ENCODE measurements at places on chromosomes 1 and 21.

DNA sequence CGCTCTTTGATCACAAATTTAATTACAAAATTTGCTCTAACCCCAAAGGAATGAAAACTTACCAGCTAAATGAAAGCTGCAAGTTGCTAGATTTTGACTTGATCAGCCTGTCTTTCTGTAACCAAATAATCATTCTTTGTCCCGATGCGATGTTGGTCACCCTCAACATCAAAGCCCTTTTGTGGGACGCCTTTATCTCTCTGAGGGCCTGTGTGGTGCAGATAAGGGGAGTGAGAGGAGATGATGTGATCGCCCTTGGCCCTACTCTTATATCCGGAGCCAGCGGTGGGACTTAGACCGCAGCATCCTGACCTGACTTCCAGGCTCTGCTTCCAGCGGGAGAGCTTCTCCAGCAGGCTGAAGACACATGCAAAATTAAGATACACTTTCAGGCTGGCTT is 19.3 kb upstream of the UMODL1 start:
- DNase-seq, result no peak

DNA sequence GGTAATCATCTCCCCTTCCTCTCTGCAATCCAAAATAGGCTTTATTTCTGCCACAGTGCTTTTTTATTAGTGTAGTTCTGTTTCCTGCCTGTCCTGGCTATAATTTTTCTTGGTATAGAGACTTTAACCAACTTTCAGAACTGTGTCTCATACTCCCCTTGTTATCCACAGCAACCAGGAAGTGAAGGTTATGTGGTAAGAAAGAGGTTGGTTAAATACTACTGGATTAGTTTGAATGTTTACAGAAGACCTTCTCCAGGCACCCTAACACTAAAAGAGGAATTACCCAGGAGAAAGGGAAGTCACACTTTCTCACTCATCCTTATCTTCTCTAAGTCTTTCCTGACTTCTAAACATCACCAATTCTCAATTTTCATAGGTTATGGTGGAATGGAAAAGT is 17.8 kb upstream of the TNFSF4 start:
- DNase-seq, result no peak

DNA sequence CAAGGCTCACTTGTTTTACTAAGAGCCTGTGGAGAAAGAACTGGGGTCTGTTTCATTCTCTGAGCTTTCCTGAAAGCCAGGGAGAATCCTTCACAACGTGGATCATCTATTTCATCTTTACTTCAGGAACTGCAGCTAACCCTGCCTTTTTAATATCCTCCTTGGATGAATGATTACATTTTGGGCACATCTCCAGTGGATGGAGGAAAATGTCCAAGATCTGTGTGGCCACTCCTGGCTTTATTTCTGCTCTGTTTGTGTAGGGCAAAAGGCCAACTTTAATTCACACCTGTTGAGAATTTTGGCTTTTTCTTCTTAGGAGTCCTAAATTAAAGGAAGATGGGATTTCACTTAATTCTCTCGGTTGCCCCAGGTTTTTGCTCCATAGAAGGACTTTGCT is 69.5 kb upstream of the CACNA1E start:
- DNase-seq, result no peak

GRCh38 chr1:75673885-75674284 is 50.6 kb upstream of the ACADM start:
- DNase-seq, result no peak

- DNase-seq, result no peak
Observed at GRCh38 chr1:119731741-119732430, 20.2 kb downstream of the PHGDH start.

DNA sequence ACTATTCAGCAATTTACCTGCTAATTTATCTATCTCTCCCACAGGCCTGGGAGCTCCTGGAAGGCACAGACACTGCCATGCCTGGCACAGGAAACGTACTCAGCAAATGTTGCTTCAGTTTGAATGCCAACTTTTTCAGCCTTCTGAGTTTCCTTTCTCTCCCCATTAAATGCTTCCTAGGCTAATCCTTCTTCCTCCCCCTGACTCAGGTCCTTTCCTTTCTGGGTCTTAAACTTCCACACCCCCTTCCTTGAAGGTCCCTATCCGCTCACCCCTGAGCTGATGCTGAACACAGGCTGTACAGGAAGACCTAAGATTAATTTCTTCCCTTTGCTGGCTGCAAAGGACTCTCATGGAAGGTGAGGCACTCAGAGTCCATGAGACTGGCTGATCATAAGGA is 40.3 kb upstream of the ECE1 start:
- no peak for DNase-seq

DNA sequence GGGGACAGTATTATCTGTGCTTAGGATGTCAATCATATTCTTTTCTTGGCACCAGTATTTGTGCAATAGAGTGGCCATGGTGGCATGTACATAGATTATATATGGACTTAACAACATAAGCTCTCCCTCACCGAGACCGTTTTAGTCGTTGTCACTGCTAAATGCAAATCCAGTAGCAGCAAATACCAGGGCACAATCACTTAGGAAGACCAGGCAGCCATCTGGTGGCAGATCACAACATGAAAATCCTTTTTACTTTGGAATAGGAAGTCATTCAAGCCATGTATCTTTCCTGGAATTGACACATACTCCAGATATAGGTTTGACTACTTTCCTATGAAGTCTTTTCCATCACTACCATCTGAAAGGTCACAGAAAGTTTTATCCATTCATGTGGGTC is 53.2 kb upstream of the C1orf87 start:
- no peak for DNase-seq

DNA sequence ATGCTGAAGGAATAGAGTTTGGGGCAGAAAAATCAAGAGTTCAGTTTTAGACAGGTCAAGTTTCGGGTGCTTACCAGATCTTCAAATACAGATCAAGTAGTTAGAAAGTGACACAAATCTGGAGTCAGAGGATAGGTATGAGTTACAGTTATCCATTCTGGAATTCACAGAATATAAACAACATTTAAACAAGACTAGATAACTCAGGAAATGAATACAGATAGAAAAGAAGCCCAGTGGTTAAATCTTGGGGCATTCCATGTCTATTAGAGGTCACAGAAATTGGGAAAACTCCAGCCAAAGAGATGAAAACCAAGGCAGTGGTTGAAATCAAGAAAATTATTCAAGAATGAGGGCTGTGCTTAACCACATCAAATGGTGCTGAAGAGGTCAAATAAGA is 187.0 kb upstream of the HP1BP3 start:
- DNase-seq, result no peak

- DNase-seq, result no peak
Observed at GRCh38 chr21:27220416-27220815, 253.5 kb upstream of the ADAMTS5 start.

- DNase-seq, result no peak
Observed at GRCh38 chr1:228007049-228007800, 427 bp downstream of the WNT3A start.

- DNase-seq, result no peak
Observed at GRCh38 chr1:57492586-57493226, 68.8 kb upstream of the DAB1 start.

GRCh38 chr1:28129150-28129549 is 40.7 kb upstream of the EYA3 start:
- DNase-seq, result no peak

DNA sequence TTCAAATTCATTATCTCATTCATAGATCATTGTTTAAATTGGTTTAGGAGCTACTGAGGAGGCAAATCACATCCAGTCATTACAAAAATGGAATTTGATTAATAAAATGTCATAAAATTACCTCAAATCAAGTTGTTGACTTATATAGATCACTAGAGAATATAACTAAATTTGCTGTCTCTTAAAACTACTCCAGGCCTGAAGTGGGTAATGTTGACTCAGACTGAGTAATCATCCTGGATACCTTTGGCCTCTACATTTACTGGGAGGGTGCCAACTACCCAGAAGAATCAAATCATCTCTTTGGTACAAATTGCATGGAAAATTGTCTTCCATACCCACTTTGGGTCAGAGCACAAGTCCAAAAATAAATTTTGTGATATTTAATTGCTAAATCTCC is 191.2 kb upstream of the GREM2 start:
- DNase-seq, result no peak

DNA sequence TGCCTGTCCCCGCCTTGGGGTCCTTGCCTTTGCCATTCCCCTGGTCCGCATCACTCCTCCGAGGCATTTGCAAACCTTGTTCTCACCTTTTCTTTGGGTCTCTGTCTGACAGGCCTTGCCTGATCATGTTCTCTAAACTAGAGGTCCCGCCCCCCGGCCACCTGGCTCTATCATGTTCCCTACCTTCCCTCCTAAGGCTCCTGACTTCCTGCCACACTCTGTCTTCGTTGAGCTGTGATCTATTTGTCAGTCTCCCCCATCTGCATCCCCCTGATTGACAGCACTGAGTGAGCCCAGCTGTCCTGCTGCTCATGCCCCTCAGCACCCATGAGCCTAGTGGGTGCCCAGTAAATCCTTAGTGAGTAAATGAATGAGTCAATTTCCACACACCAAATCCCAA is 22.8 kb downstream of the ERG start:
- DNase-seq, result no peak

DNA sequence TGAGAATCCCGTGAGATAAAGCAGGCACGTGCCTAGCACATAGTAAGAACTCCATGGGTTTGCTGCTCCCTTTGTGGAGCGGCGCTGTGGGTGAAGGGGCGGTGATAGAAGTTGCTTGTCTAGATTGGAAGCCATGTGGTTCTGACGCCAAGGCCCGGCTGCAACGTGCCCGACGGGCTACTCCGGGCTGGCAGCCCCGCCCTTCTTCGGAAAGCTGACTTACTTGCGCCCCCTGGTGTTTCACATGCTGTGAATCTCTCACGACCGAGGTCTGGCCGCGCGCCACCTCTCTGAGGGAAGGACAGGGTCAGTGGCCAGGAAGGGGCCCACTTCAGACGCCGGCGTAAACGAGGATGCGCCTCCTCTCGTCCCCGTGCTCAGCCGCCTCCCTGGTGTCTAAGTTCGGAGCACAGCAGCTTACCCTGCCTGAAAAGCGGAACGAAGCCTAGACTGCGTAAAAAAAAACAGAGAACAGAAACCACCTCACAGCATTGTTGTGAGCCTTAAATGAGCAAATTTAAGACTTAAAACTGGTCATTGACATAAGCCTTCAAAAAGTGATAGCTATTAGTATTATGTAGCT is 42.6 kb upstream of the WNT2B start:
- DNase-seq, result peak; percentile 65

DNA sequence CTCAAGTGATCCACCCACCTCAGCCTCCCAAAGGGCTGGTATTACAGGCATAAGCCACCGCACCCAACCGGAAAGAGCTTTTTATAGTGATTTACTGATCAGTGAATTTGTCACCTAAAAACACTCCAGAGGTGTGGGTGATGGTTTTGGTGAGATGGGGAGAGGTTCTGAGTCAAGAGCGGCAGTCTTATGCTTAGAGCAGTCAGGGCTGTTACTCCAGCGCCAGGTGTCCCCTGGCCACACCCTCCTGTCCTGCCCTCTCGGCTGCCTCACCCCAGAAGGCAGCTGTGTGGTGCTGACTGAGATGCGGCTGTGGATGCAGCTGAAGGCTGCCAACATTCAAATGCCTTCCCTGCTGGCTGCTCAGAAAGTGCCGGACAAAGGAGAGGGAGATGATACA is 94.5 kb upstream of the LPGAT1 start:
- no peak for DNase-seq

GRCh38 chr1:37100310-37100709 is 66.0 kb upstream of the GRIK3 start:
- no peak for DNase-seq

DNA sequence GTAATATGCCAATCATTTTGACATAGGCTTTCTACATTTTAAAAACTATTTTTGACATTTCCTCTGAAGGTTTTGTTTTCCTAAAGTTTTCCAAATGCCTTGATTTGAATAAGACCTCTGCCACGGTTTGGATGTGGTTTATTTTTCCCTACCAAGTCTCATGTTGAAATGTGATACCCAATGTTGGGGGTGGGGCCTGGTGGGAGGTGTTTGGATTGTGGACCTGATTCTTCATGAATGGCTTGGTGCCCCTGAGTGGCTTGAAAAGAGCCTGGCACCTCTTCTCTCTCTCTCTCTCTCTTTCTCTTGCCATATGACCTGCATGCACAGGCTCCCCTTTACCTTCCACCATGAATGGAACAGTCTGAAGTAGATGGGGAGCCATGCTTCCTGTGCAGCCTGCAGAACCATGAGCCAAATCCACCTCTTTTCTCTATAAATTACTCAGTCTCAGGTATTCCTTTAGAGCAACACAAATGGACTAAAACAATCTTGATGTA is 14.8 kb downstream of the MMEL1 start:
- DNase-seq, result no peak

DNA sequence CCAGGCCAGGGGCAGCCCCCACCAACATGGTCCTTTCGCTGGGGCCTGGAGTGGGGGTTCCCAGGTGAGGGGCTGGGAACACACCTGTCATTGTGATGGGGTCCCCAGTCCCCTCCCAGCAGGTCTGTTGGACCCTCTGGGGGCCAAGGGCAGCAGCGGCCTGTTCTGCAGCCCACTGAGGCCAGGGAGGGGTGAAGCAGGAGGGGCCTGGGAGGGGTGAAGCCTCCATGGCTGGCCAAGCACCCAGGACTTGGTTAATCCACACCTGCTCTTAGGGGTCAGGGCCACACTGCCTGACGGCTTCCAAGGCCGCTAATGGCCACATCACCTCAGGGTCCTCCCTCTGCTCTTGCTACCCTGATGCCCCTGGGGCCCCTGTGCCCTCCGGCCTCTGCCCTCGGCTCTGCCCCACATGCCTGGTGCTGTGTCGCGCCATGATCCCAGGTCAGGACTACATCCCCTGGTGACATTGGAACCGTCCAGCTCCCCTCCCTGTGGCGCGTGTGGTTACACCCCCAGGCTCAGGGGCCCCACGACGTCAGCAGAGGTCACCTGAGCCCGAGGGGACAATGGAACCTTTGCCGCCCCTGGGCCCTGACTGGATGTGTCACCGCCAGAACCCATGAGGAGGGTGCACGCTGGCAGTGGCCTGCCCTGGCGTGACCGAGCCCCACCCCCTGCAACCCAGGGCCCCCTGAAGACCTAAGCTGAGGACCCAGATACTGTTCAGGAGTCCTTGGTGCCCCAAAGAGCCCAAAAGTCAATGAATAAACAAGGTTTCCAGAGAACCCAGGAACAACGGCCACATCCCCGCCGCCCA is 7.0 kb downstream of the TNFRSF18 start:
- no peak for DNase-seq

- DNase-seq, result no peak
Observed at GRCh38 chr1:101108111-101108500, 82.5 kb upstream of the DPH5 start.

- no peak for DNase-seq
Observed at GRCh38 chr21:39961251-39961650, 94.0 kb downstream of the PCP4 start.

GRCh38 chr21:45838634-45839033 is 142.9 kb upstream of the COL6A1 start:
- DNase-seq, result no peak

Data from activated CD8-positive, alpha-beta memory T cell treated with anti-CD3 and anti-CD28 coated beads for 48 hours (primary cell).